Immature natural killer cell (primary cell): ENCODE measurements at places on chromosomes 5 and 9. TPM values are rescaled to one million over a fixed set of nuclear protein-coding genes. Genes with fewer than 3 reads are reported as not detected.

DNA sequence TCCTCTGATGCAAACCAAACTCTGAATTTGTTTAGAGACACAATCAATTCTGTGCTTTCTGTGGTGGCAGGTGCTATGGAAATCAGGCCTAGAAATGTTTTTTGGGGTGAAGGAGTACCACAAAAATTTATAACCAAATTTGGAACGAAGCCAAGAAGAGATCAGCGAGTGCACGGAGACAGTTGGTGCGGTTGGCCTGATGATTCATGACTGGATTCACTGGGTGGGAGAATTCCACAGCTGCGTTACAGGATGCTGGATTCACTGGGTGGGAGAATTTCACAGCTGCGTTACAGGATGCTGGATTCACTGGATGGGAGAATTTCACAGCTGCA is 135.6 kb upstream of the IRX4 start:
- no peak for DNase-seq

DNA sequence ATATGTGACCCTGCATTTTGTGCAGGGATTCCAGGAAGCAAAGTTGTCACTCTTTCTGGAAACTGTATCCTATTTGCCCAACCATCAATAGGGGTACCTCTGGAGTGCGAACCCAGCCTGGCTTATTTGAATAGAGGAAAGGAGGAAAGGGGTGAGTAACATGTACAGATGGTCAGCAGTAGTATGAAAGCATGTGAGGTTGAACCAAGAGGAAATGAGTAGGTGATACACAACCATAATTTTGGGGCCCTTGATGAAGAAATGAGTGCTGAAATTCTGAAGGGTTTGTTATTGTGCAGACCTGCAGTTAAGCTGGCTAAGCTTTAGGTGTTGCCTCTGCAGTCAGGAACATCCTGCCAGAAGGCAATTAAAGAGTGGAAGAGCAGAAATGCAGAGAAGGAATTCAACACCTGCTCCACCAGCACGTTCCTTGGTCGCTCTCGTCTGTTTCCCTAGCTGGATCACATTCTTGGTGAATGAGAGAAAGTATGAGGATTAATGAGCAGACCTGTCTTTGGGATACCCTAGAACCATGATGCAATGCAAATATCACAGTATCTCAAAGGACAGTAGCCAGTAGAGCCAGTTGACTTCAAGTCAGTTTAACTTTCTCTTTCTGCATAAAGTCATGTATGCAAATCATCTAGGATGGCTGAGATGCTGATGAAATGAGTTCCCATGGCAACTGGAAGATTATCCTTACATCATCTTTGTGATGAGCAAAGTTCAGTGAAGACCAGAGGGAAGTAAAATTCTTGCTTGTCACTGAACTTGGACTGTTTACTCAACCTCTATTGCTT is 13.2 kb upstream of the IL12B start:
- DNase-seq, result no peak

DNA sequence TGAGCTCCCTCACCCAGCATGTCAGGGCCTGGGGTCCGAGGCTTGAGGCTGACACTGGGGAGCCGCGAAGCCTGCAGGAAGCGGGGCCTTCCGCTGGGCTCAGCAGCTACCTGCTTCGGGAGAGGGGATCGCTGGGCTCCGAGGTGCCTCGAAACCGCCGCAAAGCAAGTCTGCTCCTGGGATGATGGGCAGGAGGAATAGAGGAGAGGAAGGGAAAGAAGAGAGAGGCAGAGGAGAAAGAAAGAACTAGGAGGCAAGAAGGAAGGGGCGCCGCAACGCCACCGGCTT is 1.5 kb upstream of the PRDM12 start:
- no peak for DNase-seq

DNA sequence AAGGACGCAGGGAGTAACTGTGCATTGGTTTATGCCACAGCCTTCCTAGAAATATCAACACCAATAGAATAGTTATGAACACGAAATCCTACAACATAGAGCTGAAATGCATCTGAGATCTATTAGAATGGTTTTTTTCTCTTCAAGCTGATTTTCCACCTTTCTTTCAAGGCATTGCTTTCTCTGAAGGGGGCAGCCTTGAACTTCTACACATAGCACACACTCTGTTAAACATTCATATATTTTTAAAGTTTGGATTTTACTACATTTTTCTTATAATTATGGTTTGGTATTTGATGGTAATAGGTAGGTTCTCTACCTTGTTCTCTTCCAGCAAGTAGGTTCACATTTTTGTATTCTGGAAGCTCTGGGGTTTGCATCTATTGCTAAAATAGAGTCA is 661.8 kb downstream of the SEMA5A start:
- DNase-seq, result no peak

- DNase-seq, result no peak
Observed at GRCh38 chr5:81639556-81639955, 111.3 kb downstream of the SSBP2 start.

Gene SLC2A6
- 4.6 TPM for polyA plus RNA-seq

Gene DRD1
- polyA plus RNA-seq, result not detected
